ENCODE measurements at places on chromosomes 5 and 9. TPM values are rescaled to one million over a fixed set of nuclear protein-coding genes. Genes with fewer than 3 reads are reported as not detected.

- no peak for DNase-seq
Observed at GRCh38 chr5:71740015-71740753, 21.1 kb downstream of the CARTPT start.

DNA sequence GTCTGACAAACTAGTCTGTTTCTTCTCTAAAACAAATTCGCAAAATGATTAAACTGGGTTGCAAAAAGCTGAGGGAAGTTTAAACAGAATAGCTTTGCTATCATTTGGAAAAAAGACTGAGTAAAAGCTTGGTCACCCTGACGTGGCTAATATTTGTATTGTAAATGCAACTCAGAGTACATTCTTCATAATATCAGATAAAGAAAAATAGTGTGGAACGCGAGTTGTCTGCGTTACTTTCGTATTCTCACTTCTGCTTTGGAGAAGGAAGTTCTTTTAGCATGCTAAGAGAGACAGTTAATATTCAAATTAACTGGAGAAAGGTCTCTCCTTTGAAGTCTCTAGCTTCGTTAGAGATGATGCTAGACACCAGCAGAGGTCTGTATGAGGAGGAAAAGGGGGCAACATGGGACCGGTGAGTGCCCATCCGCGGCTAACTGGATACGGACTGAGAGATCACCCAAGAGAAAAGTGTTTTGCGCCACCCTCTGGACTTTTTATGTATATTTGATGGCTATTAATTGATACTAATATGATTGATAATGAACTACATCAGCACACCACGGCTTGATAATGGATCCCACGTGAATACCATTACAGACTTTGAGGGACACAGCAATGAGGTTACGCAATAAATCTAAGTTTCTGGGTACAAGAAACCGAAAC lies 2.9 kb upstream of the CNTRL start:
- peak; percentile 40 for DNase-seq

DNA sequence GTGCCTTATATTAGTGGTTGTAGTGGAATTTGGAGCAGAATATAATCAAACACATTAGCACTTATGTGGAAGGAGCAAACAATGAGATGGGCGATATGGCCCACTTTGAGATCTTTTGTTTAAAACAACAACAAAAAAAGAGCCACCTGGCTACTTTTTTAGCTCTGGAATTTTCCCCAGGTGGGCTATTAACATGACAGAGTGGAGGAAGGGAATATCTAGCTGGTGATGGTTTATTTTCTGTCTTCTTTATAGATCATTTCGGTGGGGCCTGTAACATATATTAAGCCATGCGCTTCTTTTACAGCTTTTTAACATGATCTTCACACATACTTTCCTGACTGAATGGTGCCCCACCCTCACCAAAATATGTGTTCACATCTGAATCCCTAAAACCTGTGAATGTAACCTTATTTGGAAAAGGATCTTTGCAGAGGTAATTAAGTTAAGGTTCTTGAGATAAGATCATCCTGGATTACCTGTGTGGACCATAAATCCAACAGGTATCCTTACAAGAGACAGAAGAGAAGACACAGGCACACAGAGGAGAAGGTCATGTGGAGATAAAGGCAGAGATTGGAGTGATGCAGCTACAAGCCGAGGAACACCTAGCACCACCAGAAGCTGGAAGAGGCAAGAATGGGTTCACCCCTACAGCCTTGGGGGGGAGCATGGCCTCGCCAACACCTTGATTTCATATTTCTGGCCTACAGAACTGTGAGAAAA lies 16.6 kb upstream of the ENTREP1 start:
- no peak for DNase-seq

DNA sequence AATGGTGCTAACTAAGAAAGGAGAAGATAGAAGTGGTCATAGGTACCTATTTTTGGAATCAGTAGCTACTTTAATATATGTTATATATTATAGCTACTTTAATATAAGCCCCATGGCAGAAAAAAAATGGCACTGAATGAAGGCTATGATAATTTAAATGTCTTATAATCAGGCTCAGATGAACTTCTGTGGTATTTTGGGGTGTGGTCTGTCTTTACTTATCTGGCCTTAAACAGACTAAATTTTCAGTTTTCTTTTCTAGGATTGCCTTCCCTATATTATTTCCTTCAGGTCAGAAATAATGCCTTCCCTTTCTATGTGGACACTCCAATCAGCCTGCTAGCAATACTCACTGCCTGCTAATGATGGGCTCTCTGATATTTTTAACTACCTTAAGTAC lies 292.3 kb downstream of the SLF1 start:
- DNase-seq: no peak

DNA sequence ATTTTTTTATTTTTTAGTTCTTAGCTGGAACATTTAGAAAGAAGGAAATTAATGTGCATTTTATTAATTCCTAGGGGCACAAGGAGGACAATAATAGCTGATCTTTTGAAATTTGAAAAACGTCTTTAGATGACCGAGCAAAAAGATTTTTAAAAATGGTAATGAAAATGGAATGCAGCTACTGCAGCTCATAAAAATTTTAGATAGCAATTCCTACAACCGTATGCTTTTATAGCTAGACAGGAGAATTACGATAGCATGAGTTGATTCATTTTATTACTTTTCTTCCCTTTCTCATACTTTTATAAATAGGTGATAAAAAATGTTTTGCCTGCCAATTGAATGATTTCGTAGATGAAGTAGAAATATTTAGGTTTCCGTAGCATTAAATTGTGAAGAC lies 13.7 kb upstream of the RUFY1 start:
- DNase-seq: no peak

DNA sequence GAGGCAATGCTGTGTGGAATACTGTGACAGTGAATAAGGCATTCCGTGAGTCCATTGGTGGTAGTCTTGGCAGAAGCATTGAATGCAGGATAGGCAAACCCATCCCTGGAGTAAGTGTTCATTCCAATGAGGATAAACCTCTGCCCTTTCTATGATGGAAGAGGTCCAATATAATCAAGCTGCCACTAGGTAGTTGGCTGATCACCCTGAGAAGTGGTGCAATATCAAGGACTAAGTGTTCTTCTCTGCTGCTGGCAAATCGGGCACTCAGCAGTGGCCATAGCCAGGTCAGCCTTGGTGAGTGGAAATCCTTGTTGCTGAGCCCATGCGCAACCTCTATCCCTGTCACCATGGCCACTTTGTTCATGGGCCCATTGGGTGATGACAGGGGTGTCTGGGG lies 70.1 kb downstream of the FBXO4 start:
- no peak for DNase-seq

GRCh38 chr9:34989946-34990635 lies 546 bp downstream of the DNAJB5 start:
- DNase-seq: no peak

DNA sequence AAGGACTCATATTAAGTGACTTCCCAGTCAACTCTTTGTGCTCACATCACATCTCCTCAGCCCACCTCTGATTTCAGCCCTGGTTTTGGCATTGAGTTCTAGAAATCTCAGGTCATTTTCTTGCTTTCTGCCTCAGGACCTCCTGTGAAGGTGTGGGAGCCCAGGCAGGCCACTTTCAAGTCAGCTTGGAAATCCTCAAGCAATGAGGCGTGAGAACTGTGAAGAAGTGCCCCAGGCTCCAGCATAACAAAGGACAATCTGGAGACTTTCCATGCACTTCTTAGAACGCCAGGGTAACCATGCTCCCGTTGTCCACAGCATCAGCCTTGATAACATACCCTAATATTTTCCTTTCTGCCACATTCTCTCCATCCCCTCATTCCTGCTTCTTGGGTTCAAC lies 131.2 kb upstream of the MAP3K1 start:
- no peak for DNase-seq

GRCh38 chr5:4405614-4406219 lies 734.4 kb upstream of the ADAMTS16 start:
- DNase-seq: no peak

- no peak for DNase-seq
Observed at GRCh38 chr9:703392-703791, 138.1 kb upstream of the DMRT1 start.

DNA sequence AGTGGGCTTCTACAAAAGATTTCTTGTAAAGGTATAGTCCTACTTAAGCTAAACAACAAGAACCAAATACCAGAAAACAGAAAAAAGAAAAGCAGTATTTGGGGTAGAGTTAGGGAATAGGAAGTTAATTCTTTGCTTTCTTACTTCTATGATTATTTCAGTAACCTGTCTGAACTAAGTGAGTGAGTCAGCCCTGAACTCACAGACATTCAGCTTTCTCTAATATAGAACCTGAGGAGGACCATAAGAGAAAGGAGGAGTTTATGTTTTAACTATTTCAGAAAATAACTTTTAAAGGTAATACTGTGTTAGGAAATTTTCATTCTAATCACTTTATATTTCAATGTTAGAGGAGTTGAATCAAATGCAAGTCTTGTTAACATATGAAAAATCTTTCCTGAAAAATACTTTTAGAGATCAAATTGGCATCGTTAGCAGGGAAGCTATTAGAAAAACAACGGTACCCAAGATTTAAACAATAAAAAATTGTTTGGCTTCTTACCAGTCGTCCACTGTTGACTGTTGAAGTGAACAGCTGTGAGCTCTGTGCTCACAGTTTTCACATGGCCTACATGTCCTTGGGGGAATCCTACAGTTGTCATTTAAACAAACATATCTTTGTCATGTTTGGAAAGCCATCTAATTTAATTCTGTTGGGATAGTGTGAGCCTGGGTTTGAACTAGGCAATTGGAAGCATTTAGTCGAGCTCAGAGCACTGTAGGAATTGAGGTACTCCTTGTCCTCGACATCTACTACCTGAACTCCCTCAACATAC lies 19.9 kb upstream of the ZFAND5 start:
- DNase-seq: no peak

DNA sequence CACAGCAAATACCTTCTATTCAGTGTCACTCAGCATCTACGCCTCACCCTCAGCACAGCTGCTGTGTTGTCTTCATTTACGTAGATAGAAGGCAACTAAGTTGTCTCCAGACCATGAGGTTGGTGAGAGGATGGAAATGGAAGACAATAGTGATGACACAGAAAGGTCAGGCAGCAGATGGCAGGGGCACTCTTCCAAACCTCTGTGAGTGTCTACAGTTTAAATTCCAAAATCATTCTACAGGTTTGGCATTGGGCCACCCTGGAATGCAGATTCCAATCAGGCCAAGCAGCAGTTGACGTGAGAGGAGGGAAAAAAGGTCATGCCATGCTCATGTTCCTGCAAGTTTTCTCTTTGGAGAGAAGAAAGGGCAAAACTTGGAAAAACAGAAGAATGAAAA lies 68.7 kb upstream of the ADAMTSL1 start:
- DNase-seq: peak; percentile 48

GRCh38 chr5:132658381-132659302 lies 669 bp downstream of the IL13 start:
- no peak for DNase-seq

- no peak for DNase-seq
Observed at GRCh38 chr9:101354765-101355708, 29.8 kb downstream of the BAAT start.

GRCh38 chr5:79536193-79536906 lies 22.4 kb upstream of the HOMER1 start:
- no peak for DNase-seq

DNA sequence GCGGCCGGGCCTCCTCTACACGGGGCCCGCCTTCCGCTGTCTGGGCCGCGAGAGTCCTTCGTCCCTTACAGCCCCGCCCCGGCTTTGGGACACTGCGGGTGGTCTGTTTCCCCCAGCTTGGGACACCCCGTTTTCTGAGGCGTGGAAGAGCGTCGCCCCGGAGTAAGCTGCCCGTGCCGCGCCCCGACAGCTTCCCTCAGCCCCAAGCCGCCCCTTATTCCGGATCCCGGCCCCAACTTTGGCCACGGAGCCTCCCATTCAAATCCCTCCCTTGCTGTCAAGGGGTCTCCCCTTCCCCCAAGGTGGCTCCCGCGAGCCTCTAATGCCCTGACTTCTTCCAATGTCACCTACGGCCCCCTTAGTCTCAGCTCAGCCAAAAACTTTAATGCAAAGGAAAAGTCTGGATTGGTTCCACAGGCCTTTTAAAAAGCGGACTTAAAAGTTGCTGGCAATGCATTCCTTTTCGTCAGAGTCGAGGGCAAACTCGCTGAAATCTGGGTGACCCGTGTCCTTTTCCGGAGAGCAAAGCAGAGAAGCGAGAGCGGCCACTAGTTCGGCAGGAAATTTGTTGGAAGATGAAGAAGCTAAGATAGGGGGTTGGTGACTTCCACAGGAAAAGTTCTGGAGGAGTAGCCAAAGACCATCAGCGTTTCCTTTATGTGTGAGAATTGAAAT lies 19.8 kb downstream of the EXOSC2 start:
- peak; percentile 46 for DNase-seq

The IL31RA gene
- total RNA-seq: 0.38 TPM

The TERT gene
- not detected for total RNA-seq

The SHISAL2B gene
- total RNA-seq: not detected

The ACOT12 gene
- not detected for total RNA-seq

The DNAJC21 gene
- total RNA-seq: 15.5 TPM

The EGFLAM gene
- 0.13 TPM for total RNA-seq

The CFAP157 gene
- total RNA-seq: under 0.01 TPM

The SPINK13 gene
- total RNA-seq: not detected

The IL4 gene
- total RNA-seq: not detected

The PKD2L2 gene
- not detected for total RNA-seq

The FGF1 gene
- 0.13 TPM for total RNA-seq
